Naive thymus-derived CD8-positive, alpha-beta T cell (primary cell): ENCODE measurements at places on chromosomes 1 and 21. TPM values are rescaled to one million over a fixed set of nuclear protein-coding genes. Genes with fewer than 3 reads are reported as not detected.

DNA sequence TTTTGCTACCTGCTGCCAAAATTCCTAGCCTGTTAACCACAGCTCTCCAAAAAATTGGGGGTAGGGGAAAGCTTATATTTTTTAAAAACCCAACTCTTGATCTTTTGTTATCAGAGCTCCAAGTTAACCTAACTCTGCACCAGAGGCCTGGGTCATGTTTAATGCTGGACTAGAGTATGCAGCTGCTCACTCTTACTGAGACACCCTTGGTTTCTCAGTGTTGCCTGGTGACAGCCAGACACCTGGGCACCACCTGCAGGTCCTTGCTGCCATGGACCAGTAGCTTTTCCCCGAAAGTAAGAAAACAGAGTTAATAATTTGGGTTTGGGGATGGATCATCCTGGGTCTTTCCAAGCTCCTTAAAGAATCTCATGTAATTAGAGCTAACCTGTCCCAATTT is 30.1 kb downstream of the KCNJ6 start:
- peaks cover 25% of the 10 kb centered on the region for H3K27me3 ChIP-seq
- DNase-seq, result no peak
- no peaks in the 10 kb centered on the region for H3K4me1 ChIP-seq
- no peak overlapping the region for H3K4me3 ChIP-seq

RAB25 gene
- polyA plus RNA-seq, result 2.0 TPM

DNA sequence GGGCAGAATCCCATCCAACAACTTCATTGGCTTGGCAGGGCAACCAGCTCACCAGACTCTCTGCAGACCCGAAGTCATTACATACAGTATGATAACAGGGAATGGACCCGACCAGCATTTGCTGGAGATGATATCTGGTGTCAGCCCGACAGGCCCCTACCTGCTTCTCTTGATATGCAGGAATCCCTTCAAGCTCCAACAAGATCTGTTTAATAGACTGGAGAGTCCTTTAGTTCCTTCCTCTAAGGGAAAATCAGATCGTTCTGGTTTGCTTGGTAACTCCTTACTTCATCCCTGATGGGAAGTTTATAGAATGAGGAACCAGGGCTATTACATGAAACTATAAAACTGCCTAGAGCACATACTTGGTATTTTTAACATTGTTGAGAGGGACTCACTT is 61.2 kb downstream of the EDARADD start:
- H3K27me3 ChIP-seq, result peaks cover 7% of the 10 kb centered on the region
- no peak for DNase-seq
- H3K36me3 ChIP-seq, result no peaks in the 10 kb centered on the region
- no peaks in the 10 kb centered on the region for H3K4me1 ChIP-seq

CLCN6 gene
- 1.2 TPM for polyA plus RNA-seq

- H3K4me3 ChIP-seq, result no peak overlapping the region
- no peaks in the 10 kb centered on the region for H3K27me3 ChIP-seq
- no peaks in the 10 kb centered on the region for H3K4me1 ChIP-seq
- H3K27ac ChIP-seq, result no peak overlapping the region
These were observed 526.9 kb downstream of the NEGR1 start for GRCh38 chr1:71755441-71755840.

GRCh38 chr1:228112167-228112566 is 3.1 kb upstream of the MRPL55 start:
- H3K4me1 ChIP-seq, result peaks cover 21% of the 10 kb centered on the region
- no peak overlapping the region for H3K4me3 ChIP-seq
- H3K27me3 ChIP-seq, result no peaks in the 10 kb centered on the region
- H3K36me3 ChIP-seq, result no peaks in the 10 kb centered on the region

FLG gene
- not detected for polyA plus RNA-seq

IL19 gene
- not detected for polyA plus RNA-seq

GRCh38 chr1:165169028-165169427 is 187.5 kb downstream of the LMX1A start:
- no peak overlapping the region for H3K27ac ChIP-seq
- no peaks in the 10 kb centered on the region for H3K4me1 ChIP-seq
- H3K36me3 ChIP-seq, result no peaks in the 10 kb centered on the region
- no peak overlapping the region for H3K4me3 ChIP-seq

DNA sequence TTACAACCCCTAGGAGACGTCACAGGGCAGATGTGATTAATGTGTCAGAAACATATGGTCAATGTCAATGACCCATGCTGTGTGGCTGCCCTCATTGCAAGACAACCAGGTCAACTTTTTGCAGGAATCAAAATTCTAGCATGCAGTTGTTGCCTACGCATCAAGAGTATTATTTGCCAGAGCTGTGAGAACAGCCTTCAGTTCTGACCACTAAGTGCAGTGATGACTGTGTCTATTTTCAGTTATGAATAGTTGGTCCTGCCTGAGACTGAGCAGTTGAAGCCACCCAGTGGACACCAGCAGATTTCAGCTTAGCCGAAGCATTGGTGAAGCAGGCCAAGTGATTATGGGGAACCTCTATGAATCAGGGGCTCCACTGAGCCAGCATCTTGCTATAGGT is 47.3 kb downstream of the LYPLAL1 start:
- no peak overlapping the region for H3K4me3 ChIP-seq
- DNase-seq, result no peak
- H3K27me3 ChIP-seq, result no peaks in the 10 kb centered on the region
- no peak overlapping the region for H3K27ac ChIP-seq
- H3K36me3 ChIP-seq, result peaks cover 26% of the 10 kb centered on the region

PROX1 gene
- not detected for polyA plus RNA-seq

DIO1 gene
- not detected for polyA plus RNA-seq

DNA sequence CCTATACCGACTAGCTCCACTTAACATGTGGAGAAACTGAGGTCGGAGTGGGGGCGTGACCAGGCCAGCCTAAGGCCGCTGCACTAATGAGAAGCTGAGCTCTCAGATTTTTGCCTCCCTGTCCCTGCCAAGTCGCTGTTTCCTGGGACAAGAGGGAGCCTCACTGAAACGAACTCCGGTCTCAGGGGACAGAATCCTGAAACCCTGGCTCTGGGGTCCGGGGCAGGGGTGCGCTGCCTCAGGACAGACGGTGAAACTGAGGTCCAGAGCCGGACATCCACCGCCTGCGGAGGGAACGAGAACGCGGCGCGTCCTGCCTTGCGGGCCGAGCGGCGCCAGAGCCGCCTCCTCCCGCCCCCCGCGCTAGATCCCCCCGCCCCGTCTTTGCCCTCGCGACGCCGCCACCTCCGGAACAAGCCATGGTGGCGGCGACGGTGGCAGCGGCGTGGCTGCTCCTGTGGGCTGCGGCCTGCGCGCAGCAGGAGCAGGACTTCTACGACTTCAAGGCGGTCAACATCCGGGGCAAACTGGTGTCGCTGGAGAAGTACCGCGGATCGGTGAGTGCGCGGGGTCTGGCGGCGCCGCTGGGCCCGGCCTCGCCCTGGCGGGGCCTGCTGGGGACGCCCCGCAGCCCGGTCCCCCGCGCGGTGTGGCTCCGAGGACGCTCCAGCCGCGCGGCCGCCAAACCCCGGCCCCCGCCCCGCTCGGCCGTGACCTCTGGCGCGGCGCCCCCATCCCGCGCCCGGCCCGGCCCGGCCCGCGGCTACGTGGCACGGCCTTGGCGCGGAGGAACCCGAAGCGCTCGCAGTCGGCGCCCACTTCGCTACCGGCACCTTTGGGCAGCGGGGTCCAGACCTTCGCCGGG is at the start of gene GPX7:
Gene GPX7, plus strand, starts transcription at position 381 of the 865 bp plus-strand sequence. Its CDS starts 39 bp downstream, at position 420.
- H3K27ac ChIP-seq, result peak within 1 kb of the TSS; percentile 92
- H3K27me3 ChIP-seq, result no peaks in the 10 kb centered on the region
- DNase-seq, result peak; percentile 43
- H3K36me3 ChIP-seq, result peaks cover 16% of the 10 kb centered on the region
- H3K4me1 ChIP-seq, result peaks cover 55% of the 10 kb centered on the region

- peak overlapping the region; percentile 17 for H3K4me3 ChIP-seq
- DNase-seq, result no peak
- no peaks in the 10 kb centered on the region for H3K36me3 ChIP-seq
- H3K4me1 ChIP-seq, result no peaks in the 10 kb centered on the region
- H3K27ac ChIP-seq, result no peak overlapping the region
These were observed 27.6 kb upstream of the SLC16A1 start for GRCh38 chr1:112983537-112984131.

DNA sequence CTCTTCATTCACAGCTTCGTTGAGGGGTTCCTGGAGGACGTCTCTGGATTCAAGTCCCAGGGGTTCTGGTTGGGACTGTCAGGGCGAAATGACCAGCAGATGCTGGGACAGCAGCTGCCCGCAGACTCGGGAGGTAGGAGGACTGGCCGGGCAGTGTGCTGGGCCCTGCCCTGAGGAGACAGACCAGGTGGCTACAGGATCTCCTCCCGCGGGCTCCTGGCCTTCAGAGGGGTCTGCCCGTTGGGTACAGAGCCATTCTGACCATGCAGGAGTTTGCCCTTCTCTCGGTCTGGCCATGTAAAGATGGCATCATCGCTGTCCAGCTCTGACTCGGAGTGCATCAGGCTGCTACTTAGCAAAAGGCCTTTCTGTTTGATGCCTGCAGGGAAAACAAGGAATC is 122.5 kb downstream of the KIAA0319L start:
- no peaks in the 10 kb centered on the region for H3K27me3 ChIP-seq
- no peak overlapping the region for H3K4me3 ChIP-seq
- no peak for DNase-seq
- no peak overlapping the region for H3K27ac ChIP-seq
- H3K36me3 ChIP-seq, result peaks cover 74% of the 10 kb centered on the region
- peaks cover 18% of the 10 kb centered on the region for H3K4me1 ChIP-seq

UBE2U gene
- not detected for polyA plus RNA-seq

LRRN2 gene
- not detected for polyA plus RNA-seq

DNA sequence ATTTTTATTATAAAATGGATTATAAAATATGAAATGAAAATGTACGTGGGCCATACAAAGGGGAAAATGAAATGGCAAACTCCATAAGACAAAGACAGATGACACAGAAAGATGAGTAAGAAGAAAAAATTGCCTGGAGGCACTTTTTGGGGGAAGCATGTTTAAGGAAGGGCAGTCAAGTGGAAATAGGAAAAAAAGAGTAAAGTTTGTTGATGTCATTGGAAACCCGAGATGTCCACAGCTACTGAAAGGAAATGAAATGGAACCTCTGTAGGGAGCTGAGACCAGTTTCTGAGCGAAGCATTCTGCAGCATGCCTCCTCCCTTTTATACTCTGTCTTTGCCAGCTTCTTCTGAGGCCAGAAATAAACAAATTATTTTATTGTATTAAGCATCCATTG is 203.4 kb upstream of the UBE2U start:
- no peak for DNase-seq
- H3K27ac ChIP-seq, result no peak overlapping the region
- H3K27me3 ChIP-seq, result no peaks in the 10 kb centered on the region
- no peak overlapping the region for H3K4me3 ChIP-seq

GRCh38 chr1:70528590-70529333 is 117.7 kb downstream of the CTH start:
- no peaks in the 10 kb centered on the region for H3K36me3 ChIP-seq
- no peak overlapping the region for H3K27ac ChIP-seq
- no peak overlapping the region for H3K4me3 ChIP-seq
- peaks cover 27% of the 10 kb centered on the region for H3K27me3 ChIP-seq

DNA sequence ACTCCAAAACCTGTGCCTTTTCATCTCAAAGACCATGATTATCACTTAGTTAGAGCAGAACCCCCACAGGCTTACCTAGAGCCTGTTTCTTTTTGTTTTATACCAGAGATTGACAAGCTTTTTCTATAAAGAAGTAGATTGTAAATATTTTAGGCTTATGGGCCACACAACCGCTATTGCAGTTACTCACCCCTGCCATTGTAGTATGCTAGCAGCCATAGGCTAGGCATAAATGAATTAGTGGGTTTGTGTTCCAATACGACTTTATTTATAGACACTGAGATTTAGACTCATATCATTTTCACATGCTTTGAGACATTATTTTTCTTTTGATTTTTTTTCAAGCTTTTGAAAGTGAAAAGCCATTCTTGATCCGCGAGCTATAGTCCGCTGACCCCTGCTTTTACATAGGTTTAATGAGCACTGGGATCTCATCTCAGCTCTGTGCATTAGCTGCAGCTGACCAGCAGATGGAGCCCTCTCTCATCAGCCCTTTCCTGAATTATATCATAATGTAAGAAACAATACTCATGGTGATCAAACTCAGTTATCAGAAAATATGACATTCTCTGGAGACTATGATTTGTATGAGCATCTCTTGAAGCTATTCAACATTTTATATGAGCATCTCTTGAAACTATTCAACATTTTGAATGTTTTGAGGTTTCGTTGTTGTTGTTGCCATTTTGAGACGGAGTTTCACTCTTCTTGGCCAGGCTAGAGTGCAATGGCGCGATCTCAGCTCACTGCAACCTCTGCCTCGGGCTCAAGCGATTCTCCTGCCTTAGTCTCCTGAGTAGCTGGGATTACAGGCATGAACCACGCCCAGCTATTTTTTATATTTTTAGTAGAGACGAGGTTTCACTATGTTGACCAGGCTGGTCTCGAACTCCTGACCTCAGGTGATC is 111.9 kb upstream of the L1TD1 start:
- peak; percentile 30 for DNase-seq
- H3K27ac ChIP-seq, result no peak overlapping the region
- peaks cover 5% of the 10 kb centered on the region for H3K36me3 ChIP-seq
- H3K4me3 ChIP-seq, result no peak overlapping the region
- H3K4me1 ChIP-seq, result no peaks in the 10 kb centered on the region
- H3K27me3 ChIP-seq, result no peaks in the 10 kb centered on the region

- no peak overlapping the region for H3K27ac ChIP-seq
- no peak overlapping the region for H3K4me3 ChIP-seq
- no peaks in the 10 kb centered on the region for H3K36me3 ChIP-seq
- DNase-seq, result no peak
- no peaks in the 10 kb centered on the region for H3K4me1 ChIP-seq
These were observed 55.8 kb upstream of the ATP2B4 start for GRCh38 chr1:203570805-203571204.

KIF17 gene
- polyA plus RNA-seq, result not detected

HAO2 gene
- polyA plus RNA-seq, result not detected

LRRC71 gene
- not detected for polyA plus RNA-seq

DNA sequence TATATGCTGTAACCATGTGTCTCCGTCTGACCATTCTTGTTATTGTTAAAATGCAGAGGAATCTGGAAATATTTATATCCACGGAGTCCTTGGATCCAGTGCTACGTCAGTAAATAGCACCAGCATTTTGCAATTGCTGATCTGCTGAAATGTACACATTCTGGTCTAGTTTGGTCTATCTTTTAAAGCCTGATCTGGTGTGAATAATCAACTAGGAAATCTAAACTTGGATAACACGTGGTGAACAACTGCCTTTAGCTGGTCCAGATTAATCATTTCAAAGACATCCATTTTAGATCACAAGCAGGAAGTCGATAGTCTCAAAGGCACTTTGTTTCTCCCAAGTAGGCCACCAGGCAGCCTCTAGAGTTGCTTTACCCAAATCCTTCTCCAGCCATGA is 32.6 kb downstream of the PDPN start:
- H3K27me3 ChIP-seq, result peaks cover 6% of the 10 kb centered on the region
- no peak overlapping the region for H3K4me3 ChIP-seq
- H3K4me1 ChIP-seq, result no peaks in the 10 kb centered on the region
- DNase-seq, result no peak

GRCh38 chr1:35725596-35725995 is 6.9 kb upstream of the C1orf216 start:
- no peaks in the 10 kb centered on the region for H3K27me3 ChIP-seq
- no peak overlapping the region for H3K4me3 ChIP-seq
- no peak overlapping the region for H3K27ac ChIP-seq

GRCh38 chr1:162072740-162073139 is 3.2 kb downstream of the NOS1AP start:
- H3K36me3 ChIP-seq, result no peaks in the 10 kb centered on the region
- H3K27ac ChIP-seq, result no peak overlapping the region
- H3K4me3 ChIP-seq, result no peak overlapping the region
- no peak for DNase-seq
